ENCODE measurements at places on chromosomes 12 and 14.

- no peak for DNase-seq
Observed at GRCh38 chr12:96371790-96372699, 28.2 kb downstream of the CDK17 start.

- no peak for DNase-seq
Observed at GRCh38 chr14:75549169-75549568, 26.9 kb downstream of the BATF start.

DNA sequence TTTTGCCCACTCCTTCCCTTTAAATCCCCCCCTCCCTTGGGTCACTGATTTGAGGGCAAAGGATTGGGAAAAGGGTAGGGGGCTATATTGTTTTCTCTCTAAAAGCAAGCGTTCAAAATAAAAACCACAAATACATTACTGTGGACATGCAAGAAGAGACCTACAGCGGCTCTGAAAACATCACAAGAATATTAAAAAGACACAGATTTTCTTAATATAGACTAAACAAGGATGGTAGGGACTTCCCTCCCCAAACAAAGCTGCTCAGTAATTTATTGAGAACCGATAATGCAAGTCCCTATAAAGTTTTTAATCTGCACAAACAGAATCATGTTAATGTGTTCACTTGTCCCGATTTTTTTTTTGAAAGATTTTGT lies 12.9 kb downstream of the TBX3 start:
- no peak for DNase-seq

DNA sequence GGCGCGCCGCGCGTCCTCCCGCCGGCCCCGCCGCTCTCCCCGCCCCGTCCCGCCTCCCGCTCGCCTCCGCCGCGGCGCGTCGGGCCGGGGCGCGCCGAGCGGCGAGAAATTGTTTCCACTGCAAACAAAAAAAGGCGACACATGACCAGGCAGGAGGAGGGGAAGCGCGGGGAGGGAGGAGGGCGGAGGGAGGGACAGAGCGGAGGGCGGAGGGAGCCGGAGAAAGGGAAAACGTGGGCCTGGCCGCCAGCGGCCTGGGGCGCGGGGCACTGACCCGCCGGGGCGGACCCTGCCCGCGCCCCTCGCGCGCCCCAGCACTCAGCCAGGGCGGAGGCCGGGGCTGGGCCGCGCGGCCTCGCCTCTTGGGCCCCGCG lies at the start of gene FOXN3:
Gene FOXN3 (minus strand): TSS at position 143 of the 374 bp plus-strand sequence. CDS start 4,757 bp downstream, outside the sequence.
- DNase-seq = peak; percentile 80

GRCh38 chr14:30191639-30192279 lies 264.1 kb upstream of the PRKD1 start:
- DNase-seq = no peak

GRCh38 chr14:73851000-73851399 lies 631 bp upstream of the PTGR2 start:
- DNase-seq = no peak

DNA sequence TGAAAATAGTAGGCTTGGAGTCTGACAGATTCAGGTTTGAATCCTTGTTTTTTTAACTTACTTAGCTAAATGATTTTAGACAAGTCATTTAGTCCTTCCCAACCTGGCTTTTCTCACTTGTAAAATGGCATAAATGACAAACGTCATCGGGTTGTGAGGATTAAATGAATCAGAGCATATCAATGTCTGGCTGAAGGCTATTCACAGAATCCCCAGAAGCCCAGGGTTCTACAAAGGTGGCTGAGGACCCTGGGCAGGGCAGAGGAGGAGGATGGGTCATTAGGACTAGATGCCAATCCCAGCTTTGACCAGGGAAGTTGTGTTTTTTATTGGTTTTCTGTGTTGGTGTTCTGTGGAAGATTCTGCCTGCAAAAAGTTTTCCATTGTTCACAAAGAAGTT lies 7.6 kb upstream of the PTPRB start:
- no peak for DNase-seq
